ENCODE measurements at places on chromosomes 12 and 14.

DNA sequence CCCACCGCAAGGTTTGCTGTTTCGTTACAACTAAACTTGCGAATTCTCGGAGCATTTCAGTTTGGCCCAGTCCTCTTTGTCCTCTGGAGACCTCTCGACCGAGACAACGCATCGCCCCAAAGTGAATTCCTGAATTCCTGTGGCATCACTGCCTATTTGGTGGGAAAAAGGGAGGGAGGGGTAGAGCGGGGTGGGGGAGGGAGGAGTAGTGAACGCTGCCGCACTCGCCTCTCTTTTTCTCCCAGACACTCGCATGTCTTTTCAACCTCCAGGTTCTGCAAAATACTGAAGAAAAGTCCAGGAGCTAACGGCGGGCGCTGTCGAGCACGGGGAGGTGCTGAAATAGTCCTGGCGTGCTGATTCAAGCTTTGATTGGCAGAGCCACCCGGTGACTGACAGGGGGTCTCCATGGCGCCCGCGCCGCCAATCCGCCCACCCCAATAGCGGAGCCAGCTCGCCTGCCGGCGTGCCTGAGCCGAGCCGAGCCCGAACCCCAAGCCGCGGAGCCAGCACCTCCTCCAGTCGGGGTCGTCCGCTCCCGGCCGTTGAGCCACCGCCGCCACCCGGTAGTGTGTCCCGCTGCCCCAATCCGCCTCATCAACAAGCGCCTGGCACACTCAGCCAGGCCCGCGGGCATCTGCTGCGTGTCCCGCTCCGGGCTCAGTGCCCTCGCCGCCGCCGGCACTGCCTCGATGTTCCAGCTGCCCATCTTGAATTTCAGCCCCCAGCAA is at the start of gene SIX6:
Gene SIX6 (plus strand): TSS at position 440 of the 731 bp plus-strand sequence. CDS start 253 bp downstream, at position 693.
- DNase-seq, result no peak

DNA sequence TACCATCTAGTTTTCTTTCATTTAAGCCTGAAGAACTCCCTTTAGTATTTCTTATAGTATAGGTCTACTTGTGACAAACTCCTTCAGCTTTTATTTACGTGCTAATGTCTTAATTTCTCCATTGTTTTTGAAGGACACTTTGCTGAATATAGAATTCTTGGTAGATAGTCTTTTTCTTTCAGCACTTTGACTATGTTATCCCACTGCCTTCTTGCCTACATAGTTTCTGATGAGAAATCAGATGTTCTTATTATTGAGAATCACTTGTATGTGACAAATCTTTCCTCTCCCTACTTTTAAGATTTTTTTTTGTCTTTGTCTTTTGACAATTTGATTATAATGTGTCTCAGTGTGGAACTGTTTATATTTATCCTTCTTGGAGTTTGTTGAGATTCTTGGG is 5.1 kb upstream of the MIS18BP1 start:
- no peak for DNase-seq

DNA sequence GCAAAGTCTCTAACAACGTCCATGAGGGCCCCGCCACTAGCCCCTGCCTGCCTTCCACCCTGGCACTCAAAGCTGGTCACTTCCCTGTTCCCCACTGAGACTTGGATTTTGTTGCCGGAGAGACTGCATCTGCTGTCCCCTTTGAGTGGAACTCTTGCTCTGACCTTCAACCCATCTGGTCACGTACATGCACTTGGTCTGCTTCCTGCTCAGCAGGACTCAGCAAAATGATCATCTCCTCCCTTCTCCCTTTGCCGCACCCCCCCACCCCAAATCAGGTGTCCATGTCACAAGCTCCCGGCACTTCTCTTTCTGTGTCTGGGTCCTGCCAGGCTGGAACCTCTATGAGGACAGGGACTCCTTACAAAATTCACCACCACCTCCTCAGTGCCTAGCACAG is 180.9 kb downstream of the CHST11 start:
- DNase-seq, result no peak

GRCh38 chr14:23326491-23327332 is 5.5 kb downstream of the PABPN1 start:
- DNase-seq, result no peak

- no peak for DNase-seq
Measured at GRCh38 chr12:132689227-132689626, 1.8 kb downstream of the PXMP2 start.

DNA sequence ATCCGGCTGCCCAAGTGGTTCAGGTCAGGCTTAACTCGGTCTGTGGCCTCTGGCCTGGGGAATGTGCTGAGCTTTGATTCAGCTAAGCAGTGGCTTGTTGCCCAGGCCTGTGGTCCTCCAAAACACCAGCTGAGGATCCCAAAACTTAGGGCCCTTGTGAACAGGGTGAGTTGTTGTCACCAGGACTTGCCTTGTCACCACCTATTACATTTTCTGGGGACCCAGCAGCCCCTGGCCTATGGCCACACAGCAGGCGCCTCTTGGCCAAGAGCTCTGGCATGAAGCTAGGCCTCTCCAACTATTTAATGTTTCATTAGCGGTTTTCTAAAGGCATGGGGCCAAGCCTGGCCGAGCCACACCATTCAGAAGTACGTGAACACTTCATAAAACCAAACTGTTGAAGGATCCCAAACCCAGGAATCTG is 343.7 kb downstream of the CACNA1C start:
- no peak for DNase-seq

DNA sequence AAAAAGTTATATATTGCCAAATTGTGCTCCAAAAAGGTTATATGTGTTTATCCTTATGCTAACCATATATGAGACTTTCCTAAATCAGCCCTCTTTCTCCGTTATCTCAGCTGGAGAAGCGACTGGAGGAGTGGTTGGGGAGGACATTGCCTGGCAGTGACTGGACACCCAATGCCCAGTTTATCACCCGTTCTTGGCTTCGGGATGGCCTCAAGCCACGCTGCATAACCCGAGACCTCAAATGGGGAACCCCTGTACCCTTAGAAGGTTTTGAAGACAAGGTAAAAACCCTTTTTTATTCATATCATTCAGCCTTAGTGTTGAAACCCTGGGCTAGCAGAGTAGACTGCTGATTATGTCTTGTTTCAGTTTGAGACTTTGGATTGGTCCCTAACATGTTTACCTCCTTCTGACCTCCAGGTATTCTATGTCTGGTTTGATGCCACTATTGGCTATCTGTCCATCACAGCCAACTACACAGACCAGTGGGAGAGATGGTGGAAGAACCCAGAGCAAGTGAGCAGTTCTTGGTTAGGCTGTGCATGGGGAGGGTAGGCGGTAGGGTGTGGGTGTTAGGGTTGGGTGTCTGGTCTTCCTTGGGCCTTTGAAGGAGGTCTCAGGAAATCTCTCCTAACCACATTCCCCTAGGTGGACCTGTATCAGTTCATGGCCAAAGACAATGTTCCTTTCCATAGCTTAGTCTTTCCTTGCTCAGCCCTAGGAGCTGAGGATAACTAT is 8.6 kb downstream of the DDIT3 start:
- no peak for DNase-seq

DNA sequence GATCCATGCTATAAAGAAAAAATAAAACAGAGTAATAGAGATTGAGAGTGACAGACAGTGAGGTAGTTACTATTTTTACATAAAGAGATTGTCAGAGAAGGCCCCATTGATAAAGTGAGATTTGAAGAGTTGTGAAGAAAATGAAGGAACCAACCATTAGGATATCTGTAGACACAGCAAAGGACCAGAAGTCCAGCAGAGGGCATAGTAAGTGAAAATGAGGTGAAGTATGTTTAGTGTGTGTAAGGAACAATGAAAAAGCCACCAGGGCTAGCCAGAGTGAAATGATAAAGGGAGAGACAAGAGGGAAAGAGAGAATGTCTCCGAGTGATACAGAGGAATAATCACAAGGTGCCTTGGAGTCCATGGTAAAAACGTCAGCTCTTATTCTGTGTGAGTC is 411.0 kb downstream of the NELL2 start:
- no peak for DNase-seq

- peak; percentile 62 for DNase-seq
Measured at GRCh38 chr12:28536088-28536487, 345.8 kb downstream of the CCDC91 start.

DNA sequence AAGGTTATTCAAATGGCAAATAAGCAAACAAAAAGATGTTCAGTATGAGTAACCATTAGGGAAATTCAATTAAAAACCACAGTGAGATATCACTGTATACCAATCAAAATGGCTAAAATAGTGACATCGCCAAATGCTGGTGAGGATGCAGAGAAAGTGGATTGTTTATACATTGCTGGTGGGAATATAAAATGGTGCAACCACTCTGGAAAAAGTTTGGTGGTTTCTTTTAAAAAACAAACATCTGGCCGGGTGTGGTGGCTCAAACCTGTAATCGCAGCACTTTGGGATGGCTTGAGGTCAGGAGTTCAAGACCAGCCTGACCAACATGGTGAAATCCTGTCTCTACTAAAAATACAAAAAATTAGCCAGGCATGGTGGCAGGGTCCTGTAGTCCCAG is 14.0 kb upstream of the STRAP start:
- DNase-seq, result no peak

DNA sequence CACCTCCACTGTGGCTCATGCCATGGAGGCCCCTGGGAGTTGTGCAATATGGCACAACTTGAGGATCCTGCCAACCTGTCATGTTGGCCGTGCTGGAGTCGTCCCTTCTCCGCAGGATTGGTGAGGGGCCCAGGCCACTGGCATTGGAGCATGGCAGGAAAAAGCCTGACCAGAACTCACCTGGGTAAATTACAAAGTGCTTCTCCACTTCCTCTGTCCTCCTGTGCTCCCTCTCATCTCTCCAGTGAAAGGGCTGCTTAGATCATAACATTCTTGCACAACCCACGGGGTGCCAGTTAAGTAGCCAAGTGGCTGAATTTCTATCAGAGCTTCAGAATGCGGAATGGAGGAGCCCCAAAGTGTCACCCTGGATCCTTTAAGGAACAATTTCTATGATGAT is 381.0 kb downstream of the DPF3 start:
- DNase-seq, result no peak

- DNase-seq, result no peak
Measured at GRCh38 chr14:20306079-20306423, 300 bp upstream of the TTC5 start.

GRCh38 chr14:95165517-95165916 is 8.2 kb upstream of the DICER1 start:
- no peak for DNase-seq

GRCh38 chr12:62778187-62778586 is 156.8 kb downstream of the PPM1H start:
- no peak for DNase-seq

DNA sequence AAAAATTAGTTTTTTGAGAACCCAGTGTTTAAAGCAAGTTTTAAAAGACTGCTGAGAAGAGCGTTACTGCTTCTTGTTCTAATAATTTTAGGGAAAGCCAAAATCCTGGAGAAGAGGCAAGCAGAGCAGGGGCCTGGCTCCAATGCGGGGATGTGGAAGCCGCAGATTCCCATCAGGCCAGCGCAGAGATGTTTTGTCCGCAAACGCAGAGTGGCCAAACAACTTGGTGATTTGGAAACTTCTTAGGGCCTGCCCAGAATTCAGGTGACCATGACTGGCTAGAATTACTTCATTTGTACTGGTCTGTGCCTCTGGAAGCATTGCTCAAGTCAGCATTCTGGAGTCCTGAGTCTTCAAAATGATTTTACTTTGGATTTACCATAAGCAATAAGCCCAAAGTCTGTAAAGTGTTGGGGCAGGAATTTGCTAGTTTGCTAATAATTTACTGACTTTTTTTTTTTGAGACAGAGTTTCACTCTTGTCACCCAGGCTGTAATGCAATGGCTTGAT is 208.4 kb downstream of the PPM1H start:
- no peak for DNase-seq

GRCh38 chr12:5972387-5972786 is 27.3 kb upstream of the ANO2 start:
- DNase-seq, result no peak

- DNase-seq, result no peak
Measured at GRCh38 chr12:47822863-47823262, 3.2 kb upstream of the HDAC7 start.

DNA sequence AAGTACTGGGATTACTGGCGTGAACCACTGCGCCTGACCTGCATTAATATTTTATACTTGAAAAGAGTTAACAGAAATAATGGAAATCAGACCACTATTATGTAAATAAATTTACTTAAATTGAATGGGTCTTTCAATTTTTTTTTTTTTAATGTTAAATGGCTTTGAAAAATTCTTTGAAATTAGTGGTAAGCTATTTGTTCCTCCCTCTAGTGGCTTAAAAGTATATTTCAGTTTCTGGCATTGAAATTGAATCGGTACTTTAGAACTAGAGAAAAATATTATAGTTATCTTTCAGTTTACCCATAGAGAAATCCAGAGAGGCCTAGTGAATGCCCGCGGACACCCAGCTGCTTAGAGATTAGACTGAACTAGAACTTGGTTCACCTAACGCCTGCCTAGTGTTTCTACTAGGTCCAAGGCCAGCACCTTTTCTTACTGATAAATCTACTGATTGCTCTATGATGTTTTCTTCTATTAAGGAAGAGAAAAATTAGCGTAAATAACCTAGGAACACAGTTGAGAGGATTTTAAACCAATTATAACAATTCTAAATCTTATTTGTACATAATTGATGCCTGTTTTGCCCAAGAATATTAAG is 106.5 kb downstream of the EML1 start:
- no peak for DNase-seq

DNA sequence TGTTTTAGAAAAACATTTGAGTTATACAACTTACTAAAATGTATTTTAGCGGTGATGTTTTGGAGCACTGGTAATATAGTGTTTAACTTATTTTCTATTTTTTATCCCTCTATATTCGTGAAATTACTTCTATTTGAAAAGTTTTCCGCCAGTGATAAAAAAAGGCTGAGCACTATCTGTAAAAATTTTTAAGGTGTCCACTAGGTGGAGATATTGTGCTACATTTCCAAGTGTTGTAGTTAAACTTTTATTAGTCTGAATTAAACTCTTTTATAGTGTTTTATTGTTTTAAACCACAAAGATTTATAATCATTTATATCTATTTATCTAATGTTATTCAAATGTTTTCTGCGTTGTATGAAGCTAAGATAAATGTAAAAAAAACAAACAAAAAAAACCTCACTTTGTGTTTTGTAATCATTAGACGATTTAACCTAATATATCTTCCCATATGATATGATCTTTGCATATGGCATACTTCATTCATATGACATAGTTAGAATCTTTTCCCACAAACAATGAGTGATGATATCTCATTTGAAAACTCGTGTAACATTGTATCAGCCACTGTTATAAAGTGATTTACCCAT is 11.8 kb downstream of the ALG10B start:
- DNase-seq, result peak; percentile 35

GRCh38 chr14:23571701-23572523 is 4.3 kb upstream of the AP1G2 start:
- DNase-seq, result no peak

- no peak for DNase-seq
Measured at GRCh38 chr14:97166497-97166896, 369.3 kb downstream of the VRK1 start.

DNA sequence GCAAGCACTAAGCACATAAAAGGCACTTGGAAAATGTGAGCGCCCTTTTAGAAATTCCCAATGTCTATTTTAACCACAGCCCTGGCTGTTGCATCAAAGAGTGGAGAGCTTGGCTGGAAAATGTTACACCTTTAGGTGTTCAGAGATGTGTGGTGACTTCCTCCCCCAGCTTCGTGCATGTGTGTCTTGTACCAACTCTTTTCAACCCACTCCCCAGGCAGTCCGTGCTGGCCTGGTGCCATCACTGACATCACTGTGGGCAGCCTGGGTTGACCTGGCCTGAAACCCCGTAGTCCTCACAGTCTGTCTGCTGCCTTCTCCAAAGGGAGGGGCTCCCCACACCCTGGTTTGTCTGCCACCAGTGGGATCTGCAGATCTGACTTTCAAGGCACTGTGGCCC is 101.8 kb downstream of the SCARB1 start:
- DNase-seq, result no peak

All from activated CD4-positive, alpha-beta T cell treated with anti-CD3 and anti-CD28 coated beads, Interleukin-2, amount 50 U/mL, for 16 hours (primary cell).